Transverse colon (tissue), 4 donors: ENCODE measurements at places on chromosomes 12 and 14. TPM values are rescaled to one million over a fixed set of nuclear protein-coding genes. Genes with fewer than 3 reads are reported as not detected.

Gene GALNT8
- total RNA-seq, result 7.5 TPM

- peak; percentile 35 for DNase-seq
Observed at GRCh38 chr12:100375038-100375735, 18.3 kb downstream of the SLC17A8 start.

GRCh38 chr12:121610239-121611149, 15.8 kb upstream of the ORAI1 start:
- peak; percentile 40 for DNase-seq

Gene CD163
- 26.6 TPM for total RNA-seq

DNA sequence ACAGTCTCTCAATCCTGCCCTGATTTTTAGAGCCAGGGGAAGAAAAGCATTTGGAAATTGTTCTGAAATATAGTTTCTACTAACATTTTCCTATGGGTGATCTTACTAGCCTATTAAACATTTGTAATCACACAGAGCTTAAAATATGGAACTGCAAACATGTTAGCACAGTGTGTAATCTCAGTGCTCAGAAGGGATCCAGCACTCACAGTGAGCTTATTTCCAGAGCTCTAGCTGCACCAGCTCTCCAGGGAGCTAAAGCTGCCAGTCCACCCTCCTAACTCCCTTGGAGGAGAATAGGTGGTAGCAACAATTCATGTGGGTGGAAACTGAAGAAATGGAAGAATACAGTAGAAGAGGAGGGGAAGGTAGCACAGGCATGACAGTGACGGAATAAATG, 64.9 kb upstream of the SYT1 start:
- no peak for DNase-seq

GRCh38 chr14:65676361-65677014, 264.0 kb downstream of the FUT8 start:
- DNase-seq, result no peak

Gene IAPP
- total RNA-seq, result not detected

Gene SYT1
- total RNA-seq, result 4.9 TPM

Gene BDKRB2
- 19.8 TPM for total RNA-seq

GRCh38 chr14:72845196-72845595, 48.7 kb downstream of the DPF3 start:
- no peak for DNase-seq

DNA sequence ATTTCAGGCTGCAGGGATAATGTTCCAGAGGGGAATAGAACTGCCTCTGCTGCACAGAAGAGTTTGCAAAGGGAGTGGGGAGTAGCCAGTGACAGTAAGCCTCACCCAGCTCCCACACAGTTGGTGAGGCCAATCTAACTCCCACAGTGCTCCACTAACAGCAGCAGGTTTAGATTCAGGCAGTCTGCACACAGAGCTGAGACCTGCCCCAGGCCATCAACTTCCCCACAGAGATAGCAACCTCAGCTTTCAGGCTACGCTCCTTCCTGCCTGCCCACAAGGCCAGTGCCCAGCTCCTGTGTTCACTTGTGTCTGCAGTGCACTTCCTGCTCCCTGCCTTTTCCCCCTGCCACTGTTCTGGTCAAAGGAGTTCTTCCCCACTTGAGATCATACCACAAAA, 107.5 kb downstream of the TBC1D30 start:
- DNase-seq, result no peak

GRCh38 chr12:110316861-110317260, 35.8 kb downstream of the ATP2A2 start:
- no peak for DNase-seq

DNA sequence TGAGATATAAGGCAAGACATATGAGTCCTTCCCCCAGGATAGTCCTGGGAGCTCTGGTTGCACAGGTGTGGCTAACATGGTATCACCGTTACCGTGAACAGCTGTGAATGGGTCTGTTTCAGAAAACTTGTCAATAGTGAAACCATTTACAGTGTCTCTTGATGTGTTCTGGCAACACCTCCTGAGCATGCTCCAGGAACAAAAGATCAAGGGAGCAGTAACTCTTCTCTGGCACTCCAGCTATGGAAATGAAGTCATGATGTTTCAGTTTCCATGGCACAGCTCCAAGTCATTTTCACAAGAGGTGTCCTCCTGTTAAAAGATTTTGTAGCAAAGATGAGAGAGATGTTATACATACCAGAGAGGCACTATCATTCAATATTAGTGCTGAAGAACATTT, 253.7 kb downstream of the SNAPC1 start:
- no peak for DNase-seq

GRCh38 chr12:112112409-112113133, 4.0 kb upstream of the NAA25 start:
- DNase-seq, result no peak

DNA sequence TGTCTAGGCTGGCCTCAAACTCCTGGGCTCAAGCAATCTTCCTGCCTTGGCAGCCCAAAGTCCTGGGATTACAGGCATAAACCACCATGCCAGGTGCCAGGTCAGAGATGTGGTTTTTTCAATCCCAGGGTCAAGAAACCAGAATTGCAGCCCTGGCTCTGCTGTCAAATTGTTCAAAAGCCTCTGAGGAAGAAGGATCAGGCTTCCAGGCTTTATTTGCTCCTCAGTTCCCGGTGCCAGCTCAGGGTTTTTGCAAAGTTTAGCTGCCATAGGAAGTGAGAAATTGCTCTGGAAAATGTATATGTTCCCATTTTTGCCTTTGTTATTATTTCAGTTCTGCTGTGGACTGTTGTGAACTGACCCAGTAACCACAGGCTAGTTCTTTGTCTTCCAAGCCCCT, 28.7 kb downstream of the WNT5B start:
- DNase-seq, result no peak

DNA sequence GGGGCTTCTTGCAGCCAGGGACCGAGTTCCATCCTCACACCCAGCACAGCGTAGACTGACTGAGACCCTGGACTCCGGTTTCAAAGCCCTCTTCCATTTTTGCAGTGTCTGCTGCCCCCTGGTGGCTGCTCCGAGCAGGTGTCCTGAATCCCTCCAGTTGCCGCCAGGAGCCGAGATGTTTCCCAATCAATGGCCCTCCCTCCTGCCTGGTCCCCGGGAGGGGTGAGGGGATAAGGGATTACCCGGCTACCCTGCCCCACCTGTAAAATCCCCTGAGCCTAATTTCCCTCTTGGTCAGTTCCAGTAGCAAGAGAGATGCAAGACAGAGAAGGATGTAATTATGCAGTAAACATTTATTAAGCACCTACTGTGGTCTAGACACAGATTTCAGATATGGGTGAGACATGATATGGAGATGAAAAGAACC, 55.0 kb downstream of the PHETA1 start:
- DNase-seq, result peak; percentile 66

Gene ATF7
- total RNA-seq, result 14.2 TPM

DNA sequence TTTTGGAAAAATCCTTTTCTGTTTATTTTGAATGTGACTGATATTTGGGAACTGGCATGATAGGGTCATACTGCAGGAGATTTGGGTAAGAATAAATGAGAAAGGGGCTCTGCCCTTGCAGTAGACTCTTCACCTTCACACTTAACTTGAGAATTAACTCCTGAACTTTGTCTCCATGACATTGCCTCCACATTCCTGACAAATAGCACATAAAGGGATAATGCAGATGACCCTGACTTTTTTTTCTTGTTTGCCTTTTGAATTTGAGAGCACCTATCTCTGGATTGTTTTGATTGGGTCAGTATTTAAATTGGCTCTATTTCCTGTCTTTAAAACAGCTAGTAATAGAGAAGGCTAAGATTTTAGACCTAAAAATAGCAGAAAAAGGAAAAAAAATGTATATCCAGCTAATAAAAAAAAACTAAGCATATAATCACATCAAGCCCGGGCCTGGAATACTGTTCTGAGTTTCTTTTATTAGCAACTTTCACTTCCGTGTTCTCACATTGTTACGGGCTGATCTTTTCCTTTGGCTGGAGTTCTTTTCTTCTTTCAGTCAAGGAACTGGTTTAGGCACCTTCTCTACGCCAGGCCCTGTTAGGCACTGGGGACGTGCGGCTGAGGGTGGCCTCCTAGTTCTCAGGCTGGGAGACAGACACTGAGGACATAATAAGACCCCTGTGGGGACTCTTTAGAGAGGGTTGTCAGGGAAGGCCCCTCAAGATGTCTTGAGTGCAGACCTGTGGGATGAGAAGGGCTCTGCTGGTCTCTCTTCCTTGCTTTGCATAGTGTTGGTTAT, 53.1 kb upstream of the GNPNAT1 start:
- no peak for DNase-seq

- DNase-seq, result no peak
Observed at GRCh38 chr12:43159506-43159905, 392.5 kb downstream of the ADAMTS20 start.

DNA sequence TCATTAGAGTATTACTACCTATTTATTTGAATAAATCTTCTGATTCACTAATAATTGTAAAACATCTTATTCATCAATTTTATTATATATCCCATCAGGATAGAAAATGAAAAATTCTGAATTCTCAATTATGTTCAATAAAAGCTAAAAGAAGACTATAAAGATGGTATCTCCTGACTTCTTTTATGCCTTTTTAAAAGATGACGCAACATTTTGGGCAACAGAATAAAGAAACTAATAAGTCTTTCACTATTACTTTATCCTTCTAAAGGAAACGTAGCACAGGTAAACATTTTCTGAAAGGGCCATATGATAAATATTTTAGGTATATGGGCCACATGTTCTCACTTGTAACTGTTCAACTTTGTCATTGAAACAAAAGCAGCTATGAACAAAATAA, 10.1 kb upstream of the ATXN7L3B start:
- DNase-seq, result no peak

Gene ALDH2
- total RNA-seq, result 239 TPM

- DNase-seq, result no peak
Observed at GRCh38 chr12:94704452-94705306, 54.3 kb upstream of the TMCC3 start.

DNA sequence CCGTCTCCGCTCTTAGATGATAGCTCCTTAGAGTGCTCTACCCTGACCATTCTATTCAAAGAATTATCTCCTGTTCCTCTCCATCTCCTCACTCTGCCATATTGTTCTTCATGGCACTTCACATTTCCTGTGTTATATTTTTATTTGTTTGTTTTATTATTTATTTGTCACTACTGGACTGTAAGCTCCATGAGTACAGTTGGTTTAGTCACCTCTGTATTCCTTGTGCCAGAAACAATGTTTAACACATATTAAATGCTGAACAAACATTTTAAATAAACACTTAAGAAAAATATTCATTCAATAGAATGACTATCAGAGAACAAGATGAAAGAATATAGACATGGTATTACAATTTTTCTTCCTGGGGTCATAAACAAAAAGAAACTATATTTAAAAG, 35.6 kb downstream of the KIAA0586 start:
- no peak for DNase-seq

DNA sequence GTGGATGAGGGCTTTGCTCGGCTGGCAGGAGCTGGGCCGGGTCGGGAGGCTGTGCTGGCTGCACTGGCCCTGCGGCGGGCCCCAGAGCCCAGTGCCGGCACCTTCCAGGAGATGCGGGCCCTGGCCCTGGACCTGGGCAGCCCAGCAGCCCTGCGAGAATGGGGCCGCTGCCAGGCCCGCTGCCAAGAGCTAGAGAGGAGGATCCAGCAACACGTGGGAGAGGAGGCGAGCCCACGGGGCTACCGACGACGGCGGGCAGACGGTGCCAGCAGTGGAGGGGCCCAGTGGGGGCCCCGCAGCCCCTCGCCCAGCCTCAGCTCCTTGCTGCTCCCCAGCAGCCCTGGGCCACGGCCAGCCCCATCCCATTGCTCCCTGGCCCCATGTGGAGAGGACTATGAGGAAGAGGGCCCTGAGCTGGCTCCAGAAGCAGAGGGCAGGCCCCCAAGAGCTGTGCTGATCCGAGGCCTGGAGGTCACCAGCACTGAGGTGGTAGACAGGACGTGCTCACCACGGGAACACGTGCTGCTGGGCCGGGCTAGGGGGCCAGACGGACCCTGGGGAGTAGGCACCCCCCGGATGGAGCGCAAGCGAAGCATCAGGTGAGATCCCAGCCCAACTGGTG, 11.5 kb downstream of the ARHGEF40 start:
- DNase-seq, result no peak

DNA sequence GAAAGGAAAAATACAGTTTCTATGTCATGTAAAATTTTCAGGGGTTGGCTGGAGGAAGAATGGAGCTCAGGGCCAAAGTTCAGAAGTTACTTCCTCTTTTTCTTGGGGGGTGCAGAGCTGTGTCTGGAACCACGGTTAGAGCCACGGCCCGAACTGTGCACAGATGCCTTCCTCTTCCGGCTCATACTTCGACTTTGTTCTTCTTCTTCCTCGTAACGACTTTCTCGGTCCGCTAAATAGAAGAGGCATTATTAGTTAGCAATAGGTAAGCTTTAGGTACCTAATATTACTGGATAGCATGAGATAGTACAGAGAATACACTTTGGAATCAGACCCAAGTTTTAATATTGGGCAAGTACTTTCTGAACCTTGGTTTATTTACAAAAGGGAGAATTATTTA, 31.2 kb downstream of the SUPT16H start:
- DNase-seq, result no peak

GRCh38 chr12:15963271-15963670, 52.1 kb downstream of the DERA start:
- DNase-seq, result no peak

DNA sequence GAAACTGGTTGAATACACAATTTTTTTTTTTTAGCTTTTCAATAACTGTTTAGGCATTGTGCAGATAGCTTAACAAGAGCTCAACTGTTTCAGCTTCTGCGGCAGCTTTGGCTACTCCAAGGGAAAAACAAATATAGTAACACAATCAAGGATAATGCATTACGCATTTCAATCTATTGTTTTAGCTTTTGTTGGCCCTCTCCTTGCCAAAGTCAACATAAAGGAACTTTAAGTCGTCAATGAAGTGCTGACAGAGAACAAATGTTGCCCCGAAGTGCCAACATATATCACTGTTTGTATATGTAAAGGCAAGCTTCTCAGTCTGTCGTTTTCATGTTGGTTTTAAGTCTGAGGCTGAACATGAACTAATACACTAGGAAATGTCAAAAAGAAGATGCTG, 1087.4 kb upstream of the FLRT2 start:
- DNase-seq, result no peak

DNA sequence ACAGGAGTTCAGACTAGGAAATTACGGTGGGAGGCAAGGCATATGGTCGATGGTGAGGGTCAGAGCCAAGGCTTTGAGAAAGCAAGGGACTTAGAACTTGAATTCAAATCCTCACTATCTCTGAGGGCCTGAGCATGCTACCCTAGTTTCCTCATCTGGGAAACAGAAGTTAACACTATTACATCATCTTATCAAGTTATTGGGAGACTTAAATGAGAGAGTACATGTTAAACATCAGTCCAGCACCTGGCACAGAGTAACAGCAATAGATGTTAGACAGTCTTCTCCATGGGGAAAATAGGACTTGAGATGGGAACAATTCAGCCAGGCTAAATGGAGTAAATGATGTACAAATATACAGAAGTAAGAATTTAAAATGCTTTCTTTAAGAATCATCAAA, 38.5 kb downstream of the SLC38A1 start:
- DNase-seq, result no peak

Gene KRT83
- total RNA-seq, result not detected

- no peak for DNase-seq
Observed at GRCh38 chr14:97517566-97518234, 720.5 kb downstream of the VRK1 start.

Gene SERPINA9
- not detected for total RNA-seq

- DNase-seq, result no peak
Observed at GRCh38 chr12:5777451-5777850, 167.6 kb downstream of the ANO2 start.

Gene OTOGL
- 0.41 TPM for total RNA-seq
